Nucleus accumbens (tissue), 56 donors: ENCODE measurements at places on chromosomes 12 and 14.

GRCh38 chr12:111362687-111363475, 6.0 kb downstream of the PHETA1 start:
- DNase-seq, result no peak

DNA sequence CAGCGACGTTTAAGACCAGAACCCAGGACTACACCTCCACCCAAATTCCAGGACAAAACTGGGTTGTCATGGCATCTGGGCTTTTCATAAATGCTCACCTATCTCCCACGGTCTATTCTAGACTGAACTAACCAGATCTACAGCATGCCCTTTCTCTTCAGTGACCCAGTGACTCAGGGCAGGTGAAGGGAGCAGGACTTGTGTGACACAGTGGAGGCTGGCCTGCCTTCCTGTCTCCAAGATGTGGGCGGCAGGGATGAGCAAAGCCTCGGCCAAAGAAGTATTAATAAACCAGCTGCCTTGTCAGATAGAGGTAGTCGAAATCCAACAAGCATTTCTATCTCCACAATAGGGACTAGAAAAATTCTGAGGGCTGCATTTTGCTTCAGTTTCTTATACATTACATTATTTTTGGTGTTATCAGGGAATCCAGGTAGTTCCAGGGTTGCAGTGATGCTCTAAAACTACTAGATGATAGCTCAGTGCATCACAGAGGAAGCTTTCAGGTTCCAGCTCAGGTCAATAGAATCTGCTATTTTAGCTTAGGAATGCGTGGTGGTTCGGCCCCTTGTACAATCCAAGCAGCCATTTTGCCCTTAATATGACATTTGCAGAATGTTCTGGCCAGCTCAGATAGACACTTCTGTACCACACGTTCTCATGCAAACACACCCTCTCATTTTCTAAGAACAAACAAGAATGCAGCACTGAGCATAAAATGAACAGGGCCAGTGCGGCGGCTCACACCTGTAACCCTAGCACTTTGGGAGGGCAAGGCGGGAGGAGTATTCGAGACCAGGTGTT, 4.2 kb upstream of the GLRX5 start:
- no peak for DNase-seq

DNA sequence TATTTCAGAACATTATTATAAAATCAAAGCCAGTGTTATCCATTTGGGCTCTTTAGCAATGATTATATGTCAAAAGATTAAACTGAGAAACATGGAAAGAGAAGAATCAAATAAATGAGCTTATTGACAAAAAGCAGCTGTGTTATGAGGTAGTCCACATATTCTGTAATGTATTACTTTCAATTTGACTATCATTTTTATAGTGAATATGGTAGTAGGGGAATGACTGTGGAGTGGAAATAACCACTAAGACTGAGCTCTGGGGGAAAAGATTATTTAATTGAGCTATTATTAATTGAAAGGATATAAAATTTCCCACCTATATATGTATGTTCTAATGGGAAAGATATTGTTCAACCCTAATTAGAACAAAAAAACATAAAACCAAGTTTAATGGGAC, 381.3 kb downstream of the TMTC2 start:
- no peak for DNase-seq

GRCh38 chr12:47110011-47110541, 30.3 kb upstream of the AMIGO2 start:
- DNase-seq, result no peak

DNA sequence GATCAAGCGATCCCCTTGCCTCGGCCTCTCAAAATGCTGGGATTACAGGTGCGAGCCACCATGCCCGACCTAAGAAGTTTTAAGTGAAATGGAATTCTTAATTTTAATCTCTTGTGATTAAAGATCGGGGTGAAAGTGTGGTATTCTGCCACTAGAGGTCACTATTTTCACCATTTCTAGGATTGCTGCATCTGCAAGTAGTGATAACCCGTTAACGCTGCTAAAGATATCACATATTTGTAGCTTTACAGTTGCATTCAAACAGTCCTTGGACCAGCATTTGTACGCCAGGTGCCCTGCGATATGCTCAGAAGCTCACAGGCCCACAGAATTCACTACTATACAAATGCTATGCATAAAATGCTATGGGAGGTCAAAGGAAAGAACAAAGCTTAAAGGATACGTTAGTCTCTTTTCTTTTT, 19.3 kb downstream of the CCDC62 start:
- DNase-seq, result no peak

DNA sequence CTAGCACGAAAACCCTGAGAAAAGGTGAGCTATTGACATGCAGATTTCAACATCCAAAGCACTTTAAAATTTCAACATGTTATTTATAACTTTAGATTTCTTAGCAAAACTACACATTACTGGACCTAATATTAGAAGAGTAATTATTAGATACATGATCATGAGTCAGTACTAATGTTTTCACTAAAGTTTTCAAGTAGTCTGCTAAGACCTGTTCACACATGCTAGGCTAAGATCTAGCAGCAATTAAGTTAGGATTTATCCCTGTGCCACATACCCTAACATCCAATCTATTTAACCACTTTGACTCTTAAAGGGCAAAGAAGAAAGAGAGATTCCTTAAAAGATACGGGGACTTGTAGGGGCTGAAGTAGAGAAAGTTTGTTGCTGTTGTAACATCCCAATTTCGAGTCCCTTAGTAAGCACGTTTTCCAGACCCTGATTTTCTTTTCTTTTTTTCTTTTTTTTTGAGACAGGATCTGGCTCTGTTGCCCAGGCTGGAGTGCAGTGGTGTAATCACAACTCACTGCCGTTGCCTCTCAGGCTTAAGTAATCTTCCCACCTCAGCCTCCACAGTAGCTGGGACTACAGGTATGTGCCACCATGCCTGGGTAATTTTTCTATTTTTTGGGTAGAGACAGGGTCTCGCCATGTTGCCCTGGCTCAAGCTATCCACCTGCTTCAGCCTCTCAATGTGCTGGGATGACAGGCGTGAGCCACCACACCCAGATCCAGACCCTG, 102.5 kb upstream of the ATF7IP start:
- DNase-seq, result no peak

GRCh38 chr14:66477567-66477966, 8.6 kb upstream of the CCDC196 start:
- no peak for DNase-seq

GRCh38 chr12:122312926-122313325, 46.6 kb upstream of the VPS33A start:
- DNase-seq, result no peak

DNA sequence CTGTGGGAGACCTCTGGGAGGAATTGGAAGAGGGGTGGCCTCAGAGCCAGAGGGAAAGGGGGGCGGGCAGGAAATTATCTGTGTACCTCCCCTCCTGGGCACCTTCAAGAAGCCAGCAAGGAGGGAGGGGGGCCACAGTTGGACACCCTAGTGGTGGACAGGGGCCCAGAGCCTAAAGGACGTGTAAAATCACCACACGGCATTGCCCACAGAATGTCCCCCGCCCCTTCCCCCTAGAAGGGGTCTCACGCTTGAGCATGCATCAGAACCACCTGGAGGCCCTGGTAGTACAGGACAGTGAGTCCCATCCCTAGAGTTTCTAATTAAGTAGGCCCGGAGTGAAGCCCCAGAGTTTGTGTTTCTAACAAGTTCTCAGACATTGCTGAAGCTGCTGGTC, 8.2 kb downstream of the ENDOU start:
- no peak for DNase-seq
